ENCODE measurements at places on chromosomes 5 and 9. TPM values are rescaled to one million over a fixed set of nuclear protein-coding genes. Genes with fewer than 3 reads are reported as not detected.

GRCh38 chr9:112864403-112864802 lies 26.3 kb downstream of the SLC46A2 start:
- H3K27me3 ChIP-seq: no peaks in the 10 kb centered on the region
- H3K27ac ChIP-seq: no peak overlapping the region
- no peak overlapping the region for H3K4me3 ChIP-seq
- no peak for DNase-seq

GRCh38 chr5:74064911-74065310 lies 438.9 kb downstream of the ARHGEF28 start:
- no peak overlapping the region for H3K27ac ChIP-seq
- H3K4me1 ChIP-seq: no peaks in the 10 kb centered on the region
- H3K36me3 ChIP-seq: no peaks in the 10 kb centered on the region
- no peaks in the 10 kb centered on the region for H3K27me3 ChIP-seq
- no peak for DNase-seq

DNA sequence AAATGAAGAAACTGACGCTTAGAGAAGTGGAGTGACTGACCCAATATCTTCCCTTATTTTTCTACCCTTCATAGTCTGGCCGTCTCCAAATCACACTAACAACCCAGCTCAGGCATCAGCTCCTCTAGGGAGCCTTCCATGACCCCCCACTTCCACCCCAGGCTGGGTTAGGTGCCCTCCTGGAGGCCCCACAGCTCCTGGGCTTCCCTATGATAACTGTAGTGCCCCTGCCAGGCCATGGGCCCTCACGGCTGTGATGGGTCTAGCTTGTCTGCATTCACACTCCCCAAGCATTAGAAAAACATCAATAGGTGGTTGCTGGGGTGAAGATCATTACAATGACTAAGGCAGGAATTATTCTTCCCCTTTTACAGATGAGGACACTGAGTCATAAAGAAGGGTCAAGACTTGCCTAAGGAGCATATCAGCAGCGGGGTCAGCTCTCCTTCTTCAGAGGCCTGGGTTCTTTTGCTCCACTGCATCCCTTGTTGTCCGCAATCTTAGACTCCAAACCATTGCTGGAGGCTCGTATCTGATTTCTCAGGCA lies 7.3 kb downstream of the CORO2A start:
- H3K27ac ChIP-seq: no peak overlapping the region
- H3K36me3 ChIP-seq: peaks cover 3% of the 10 kb centered on the region
- no peaks in the 10 kb centered on the region for H3K27me3 ChIP-seq
- H3K4me3 ChIP-seq: no peak overlapping the region
- peaks cover 21% of the 10 kb centered on the region for H3K4me1 ChIP-seq

- DNase-seq: no peak
- no peak overlapping the region for H3K4me3 ChIP-seq
- no peak overlapping the region for H3K27ac ChIP-seq
These were observed 58.1 kb upstream of the PANK3 start for GRCh38 chr5:168637281-168637680.

GRCh38 chr9:126490871-126491567 lies 122.7 kb upstream of the LMX1B start:
- no peaks in the 10 kb centered on the region for H3K27me3 ChIP-seq
- H3K36me3 ChIP-seq: no peaks in the 10 kb centered on the region
- H3K4me1 ChIP-seq: peaks cover 12% of the 10 kb centered on the region
- peak; percentile 74 for DNase-seq
- no peak overlapping the region for H3K27ac ChIP-seq

The LCN15 gene
- not detected for total RNA-seq

The CNTNAP3 gene
- total RNA-seq: not detected

All from CD4-positive, alpha-beta T cell (primary cell).